T follicular helper cell (primary cell): ENCODE measurements at places on chromosomes 16 and 17.
A peak's percentile ranks its signal among the peaks of the same experiment; 100 is the strongest.

- no peak for DNase-seq
Observed at GRCh38 chr16:1543085-1543896, 9.8 kb downstream of the TMEM204 start.

GRCh38 chr16:21984062-21984461 lies 16.9 kb downstream of the PDZD9 start:
- no peak for DNase-seq

GRCh38 chr16:87661561-87661960 lies 59.3 kb downstream of the JPH3 start:
- no peak for DNase-seq

GRCh38 chr17:55356434-55357328 lies 65.0 kb downstream of the MMD start:
- peak; percentile 39 for DNase-seq

GRCh38 chr17:13601776-13602551 lies at the start of gene HS3ST3A1:
Gene HS3ST3A1, minus strand, starts transcription at chr17:13601929. Its CDS starts 800 bp downstream, at chr17:13601129.
- no peak for DNase-seq

- no peak for DNase-seq
Observed at GRCh38 chr17:74623693-74624093, at the start of gene CD300E. Gene CD300E, minus strand, starts transcription at chr17:74623738. Its CDS starts 117 bp downstream, at chr17:74623621.

DNA sequence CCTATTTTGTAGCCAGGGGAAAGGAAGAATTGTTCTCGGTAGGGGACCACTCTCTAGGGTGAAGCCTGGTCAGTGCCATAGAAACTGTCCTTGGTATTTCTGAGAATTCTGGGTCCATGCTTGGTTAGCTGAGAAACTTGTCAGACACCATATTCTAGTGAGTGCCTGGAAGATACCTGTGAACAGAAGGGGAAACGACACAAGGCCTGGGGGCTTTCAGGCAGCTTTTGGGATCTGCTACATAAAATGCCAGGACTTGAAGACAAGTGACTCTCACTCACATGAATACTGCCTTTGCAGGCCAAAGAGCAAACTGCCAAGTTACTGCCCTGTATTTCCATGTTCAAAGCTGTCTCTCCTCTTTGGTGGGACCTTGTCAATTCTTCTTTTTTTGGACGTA lies 18.3 kb downstream of the ODF4 start:
- no peak for DNase-seq

DNA sequence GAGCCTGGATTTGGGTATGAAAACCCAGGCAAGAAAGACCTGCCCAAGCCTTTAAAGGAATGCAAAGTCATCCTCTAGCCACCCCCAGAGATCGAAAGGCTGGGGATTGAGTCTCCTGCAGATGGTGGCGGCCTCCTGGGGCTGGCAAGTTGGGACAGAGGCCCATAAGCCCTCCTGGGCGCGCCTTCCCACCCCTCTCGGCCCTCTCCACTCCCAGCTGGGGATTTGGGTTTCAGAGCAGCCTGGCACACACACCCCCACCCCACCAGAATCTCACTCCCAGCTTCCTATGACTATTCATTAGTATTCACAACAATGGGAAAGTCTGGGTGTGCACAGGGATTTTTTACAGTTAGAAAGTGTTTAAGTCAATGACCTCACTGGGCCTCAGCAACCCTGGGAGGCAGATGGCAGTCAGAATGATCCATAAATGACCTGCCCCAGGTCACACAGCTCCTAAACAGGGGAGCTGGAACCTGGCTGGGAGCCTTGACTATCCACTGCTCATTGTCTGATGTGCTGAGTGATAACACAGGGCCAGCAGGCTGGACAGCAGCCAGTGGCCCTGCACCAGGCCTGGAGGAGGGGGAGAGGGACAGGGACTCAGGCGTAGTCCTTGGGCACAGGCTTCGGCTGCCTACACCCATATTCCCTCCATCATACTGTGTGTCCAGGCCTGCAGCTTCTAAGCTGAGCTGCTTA lies 12.1 kb downstream of the NHERF1 start:
- DNase-seq: no peak

GRCh38 chr17:65092262-65092661 lies 35.7 kb upstream of the GNA13 start:
- DNase-seq: no peak

- DNase-seq: no peak
Observed at GRCh38 chr16:80583466-80583865, 42.7 kb downstream of the DYNLRB2 start.

- no peak for DNase-seq
Observed at GRCh38 chr16:89693289-89693731, 6.8 kb downstream of the CDK10 start.

- DNase-seq: no peak
Observed at GRCh38 chr17:72952220-72952619, 140.3 kb downstream of the SLC39A11 start.

GRCh38 chr16:63925221-63925620 lies 1196.6 kb downstream of the CDH11 start:
- no peak for DNase-seq

DNA sequence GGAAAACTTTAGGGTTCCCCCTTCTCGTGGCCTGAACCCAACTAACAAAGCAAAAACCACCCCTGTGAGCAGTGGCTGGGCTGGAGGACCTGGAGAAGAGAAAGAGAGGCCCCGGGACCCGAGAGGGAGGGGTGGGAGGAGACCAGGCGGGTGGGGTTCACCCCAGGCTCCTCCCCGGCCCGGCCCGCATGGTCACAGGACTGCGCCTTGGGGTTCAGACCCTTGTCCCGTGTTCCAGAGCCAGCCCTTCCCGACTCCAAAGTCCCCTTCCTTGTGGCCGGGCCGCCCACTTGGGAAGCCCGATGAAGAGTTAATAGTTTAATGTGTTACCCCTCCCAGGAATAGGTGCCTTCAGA lies 852 bp downstream of the MARVELD3 start:
- no peak for DNase-seq

DNA sequence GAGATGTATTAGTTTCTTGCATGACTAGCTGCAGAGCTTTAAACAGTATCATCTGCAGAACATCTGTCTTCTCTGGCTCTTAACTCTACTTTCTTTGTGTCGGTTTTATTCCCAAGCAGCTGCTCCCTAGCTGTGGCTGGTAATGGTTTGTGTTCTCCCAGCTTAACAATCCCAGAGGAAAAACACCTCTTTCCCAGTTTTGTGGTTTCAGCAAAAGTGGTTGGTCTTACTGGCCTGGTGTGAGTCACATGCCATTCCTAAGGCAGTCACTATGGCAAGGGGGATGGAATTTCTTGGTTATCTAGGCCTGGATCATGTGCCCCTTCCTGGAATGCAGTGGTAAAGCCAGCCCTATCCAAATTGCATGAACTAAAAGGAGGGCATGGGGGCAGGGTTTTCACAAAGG lies 27.5 kb downstream of the OMG start:
- no peak for DNase-seq

GRCh38 chr16:27890006-27890405 lies 173.5 kb downstream of the GSG1L start:
- DNase-seq: no peak

- DNase-seq: no peak
Observed at GRCh38 chr16:79472426-79472825, 128.1 kb downstream of the MAF start.

GRCh38 chr17:37392024-37392590 lies 14.5 kb downstream of the ACACA start:
- DNase-seq: no peak

- DNase-seq: no peak
Observed at GRCh38 chr17:3846437-3847164, 555 bp upstream of the NCBP3 start.

DNA sequence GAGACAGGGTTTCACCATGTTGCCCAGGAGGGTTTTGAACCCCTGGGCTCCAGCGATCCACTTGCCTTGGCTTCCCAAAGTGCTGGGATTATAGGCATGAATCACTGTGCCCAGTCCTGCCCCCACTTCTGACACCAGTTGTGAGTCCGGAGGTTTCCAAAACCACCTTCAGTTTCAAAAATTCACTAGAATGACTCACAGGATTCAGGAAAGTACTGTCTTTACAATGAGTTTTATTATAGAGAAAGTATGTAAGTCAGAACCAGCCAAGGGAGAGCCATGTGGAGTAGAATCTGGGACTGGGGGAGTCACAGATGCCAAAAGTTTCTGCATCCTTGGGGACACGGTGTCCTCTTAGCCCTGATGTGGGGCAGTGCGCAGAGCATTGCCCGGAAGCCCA lies 55.1 kb downstream of the PLD6 start:
- no peak for DNase-seq

DNA sequence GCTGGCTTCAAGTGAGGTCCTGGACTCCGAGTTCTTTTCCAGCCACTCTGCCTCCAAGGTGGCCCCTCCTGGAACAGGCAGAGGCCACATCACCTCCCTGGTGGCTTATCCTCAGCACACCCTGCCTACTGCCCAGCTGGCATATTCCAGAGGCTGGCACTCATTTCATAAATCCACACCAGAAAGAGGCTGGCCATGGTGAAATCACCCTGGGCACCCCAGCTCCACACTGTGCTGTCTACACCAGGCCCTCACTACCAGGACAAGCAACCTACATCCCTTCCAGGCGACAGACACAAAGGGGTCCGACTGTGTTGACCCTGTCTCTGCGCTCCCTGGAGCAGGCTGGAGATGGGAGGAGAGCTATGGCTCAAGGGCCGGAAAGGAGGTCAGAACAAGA lies 100.2 kb downstream of the C16orf78 start:
- no peak for DNase-seq

DNA sequence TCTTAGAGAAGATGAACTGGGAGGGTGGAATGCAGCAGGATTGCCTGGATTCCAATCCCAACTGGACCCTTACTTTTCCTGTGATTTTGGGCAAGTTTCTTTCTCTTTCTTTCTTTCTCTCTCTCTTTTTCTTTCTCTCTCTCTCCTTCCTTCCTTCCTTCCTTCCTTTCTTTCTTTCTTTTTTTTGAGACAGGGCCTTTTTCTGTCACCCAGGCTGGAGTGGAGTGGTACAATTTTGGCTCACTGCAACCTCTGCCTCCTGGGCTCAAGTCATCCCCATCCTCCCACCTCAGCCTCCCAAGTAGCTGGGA lies 20.5 kb downstream of the CDH1 start:
- no peak for DNase-seq

DNA sequence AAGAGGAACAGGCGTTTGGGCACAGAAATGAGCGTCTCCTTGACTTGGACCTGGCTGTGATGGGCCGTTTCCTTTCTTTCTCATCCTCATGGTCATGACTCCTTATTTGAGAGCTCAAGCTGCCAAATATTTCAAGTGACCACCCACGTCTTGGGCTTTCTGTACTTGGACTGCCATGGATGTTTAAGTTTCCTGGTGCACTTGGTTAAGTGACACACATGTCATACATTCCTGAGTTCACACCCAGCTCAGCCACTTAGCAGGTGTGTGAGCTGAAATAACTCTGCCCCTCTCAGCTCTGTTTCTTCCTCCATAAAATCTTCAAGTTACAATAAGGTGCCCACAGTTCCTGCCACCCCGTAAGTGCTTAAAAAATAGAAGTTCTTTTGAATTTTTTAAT lies 114.5 kb downstream of the CLEC16A start:
- DNase-seq: no peak

GRCh38 chr17:57739402-57740234 lies 5.5 kb downstream of the CCDC182 start:
- no peak for DNase-seq

GRCh38 chr16:25177831-25178688 lies 38.7 kb upstream of the AQP8 start:
- no peak for DNase-seq

- DNase-seq: peak; percentile 40
Observed at GRCh38 chr16:53549970-53550690, 47.1 kb upstream of the AKTIP start.

- DNase-seq: no peak
Observed at GRCh38 chr17:40604327-40605080, 39.2 kb upstream of the CCR7 start.

DNA sequence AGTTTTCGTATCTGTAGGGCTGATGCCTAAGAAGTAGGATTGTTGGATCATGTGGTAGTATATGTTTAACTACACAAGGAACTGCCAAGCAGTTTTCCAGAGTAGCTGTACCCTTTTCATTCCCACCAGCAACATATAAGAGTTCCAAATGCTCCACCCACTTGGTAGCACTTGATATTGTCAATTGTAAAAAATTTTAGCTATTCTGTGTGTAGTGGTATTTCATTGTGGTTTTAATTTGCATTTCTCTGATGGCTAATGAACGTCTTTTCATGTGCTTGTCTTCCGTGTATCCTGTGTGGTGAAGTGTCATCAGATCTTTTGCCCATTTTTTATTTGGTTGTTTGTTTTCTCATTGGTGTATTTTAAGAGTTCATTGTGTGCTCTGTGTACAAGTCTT lies 69.7 kb downstream of the TANC2 start:
- DNase-seq: no peak

DNA sequence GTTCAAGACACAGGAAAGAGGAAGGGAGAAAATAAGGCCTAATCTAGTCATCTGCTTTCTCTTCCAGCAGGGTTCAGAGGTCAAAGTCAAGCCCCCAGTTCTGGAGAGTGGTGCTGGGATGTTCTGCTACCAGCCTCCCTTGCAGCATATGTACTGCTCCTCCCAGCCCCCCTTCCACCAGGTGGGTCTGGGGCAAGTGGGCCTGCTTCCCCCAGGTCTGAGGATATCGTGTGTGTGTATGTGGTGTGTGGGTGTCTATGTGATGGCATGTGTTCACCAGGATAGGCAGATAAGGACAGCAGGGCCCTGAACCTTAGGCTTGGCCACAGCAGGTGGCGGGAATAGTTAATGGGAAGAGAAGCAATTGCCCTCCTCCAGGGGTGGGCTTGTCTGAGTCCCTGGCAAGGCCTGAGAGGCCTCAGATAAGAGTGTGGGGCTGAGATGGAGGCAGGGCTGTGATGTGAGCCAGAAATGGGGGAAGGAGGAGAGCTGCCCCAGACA lies 21.1 kb downstream of the FOXN1 start:
- no peak for DNase-seq

- DNase-seq: no peak
Observed at GRCh38 chr17:6927290-6928126, 68.3 kb upstream of the ALOX12 start.

DNA sequence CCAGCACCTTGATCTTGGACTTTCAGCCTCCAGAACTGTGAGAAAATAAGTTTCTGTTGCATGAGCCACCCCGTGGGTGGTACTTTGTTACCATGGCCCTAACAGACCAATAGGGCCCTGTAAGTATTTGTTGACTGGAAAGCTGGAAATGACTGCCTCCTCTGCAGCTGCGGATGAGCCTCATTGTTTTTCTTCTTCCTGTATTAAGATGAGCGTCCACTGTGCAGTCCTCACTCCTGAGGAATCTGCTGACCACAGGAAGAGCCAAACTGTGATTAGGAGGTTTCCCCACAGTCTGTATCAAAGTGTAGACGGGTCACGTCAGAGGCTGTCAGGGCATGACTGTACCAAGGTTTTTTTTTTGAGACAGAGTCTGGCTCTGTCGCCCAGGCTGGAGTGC lies 12.2 kb upstream of the AKTIP start:
- no peak for DNase-seq

- DNase-seq: no peak
Observed at GRCh38 chr17:37299257-37299980, 76.4 kb upstream of the C17orf78 start.

GRCh38 chr16:4626396-4626795 lies 1.8 kb downstream of the MGRN1 start:
- DNase-seq: no peak

DNA sequence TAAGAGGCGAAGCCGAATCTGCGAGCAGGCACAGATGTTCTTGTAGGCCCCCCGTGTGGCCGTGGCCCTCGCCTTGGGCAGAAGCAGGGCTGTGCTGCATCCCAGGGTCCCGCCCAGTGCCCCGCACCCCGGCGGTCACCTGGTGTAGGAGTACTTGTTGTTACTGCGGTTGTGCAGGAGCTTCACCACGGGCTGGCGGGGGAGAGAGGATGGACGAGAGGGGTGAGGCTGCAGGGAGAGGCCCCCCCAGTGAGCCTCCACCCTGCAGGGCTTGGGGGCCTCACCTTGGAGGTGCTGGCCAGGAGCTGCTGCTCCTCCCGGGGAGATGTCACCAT lies 11.4 kb downstream of the ASPHD1 start:
- no peak for DNase-seq
